ENCODE measurements at places on chromosomes 16 and 17. TPM values are rescaled to one million over a fixed set of nuclear protein-coding genes. Genes with fewer than 3 reads are reported as not detected.

The KRT25 gene
- not detected for total RNA-seq

The SLC35G6 gene
- not detected for total RNA-seq

The CYTH1 gene
- total RNA-seq = 6.3 TPM

The PRSS27 gene
- 0.74 TPM for total RNA-seq

The ZNF276 gene
- total RNA-seq = 8.2 TPM

The TM4SF5 gene
- not detected for total RNA-seq

The SP6 gene
- under 0.01 TPM for total RNA-seq

The CCL17 gene
- total RNA-seq = not detected

The UMOD gene
- not detected for total RNA-seq

The NR1D1 gene
- total RNA-seq = 0.85 TPM

The MT1G gene
- not detected for total RNA-seq

The FOXJ1 gene
- total RNA-seq = not detected

The PNMT gene
- total RNA-seq = not detected

The CLEC18B gene
- 0.55 TPM for total RNA-seq

The RAP1GAP2 gene
- 0.18 TPM for total RNA-seq

The CRYM gene
- 0.14 TPM for total RNA-seq

The SLC6A2 gene
- not detected for total RNA-seq

The CTNS gene
- total RNA-seq = 15.2 TPM

The FAM234A gene
- total RNA-seq = 51.9 TPM

The NHLRC4 gene
- total RNA-seq = 1.4 TPM

The PRRT2 gene
- total RNA-seq = 1.3 TPM

The ACLY gene
- 291 TPM for total RNA-seq

The PLEKHG4 gene
- 5.6 TPM for total RNA-seq

The DHRS7C gene
- total RNA-seq = not detected

The CBFA2T3 gene
- total RNA-seq = not detected

The CNTNAP1 gene
- 19.9 TPM for total RNA-seq

The SCPEP1 gene
- total RNA-seq = 49.2 TPM

The KRTAP17-1 gene
- not detected for total RNA-seq

The MYO15A gene
- total RNA-seq = 0.85 TPM

The TP53TG3 gene
- total RNA-seq = not detected

The CLEC18C gene
- total RNA-seq = under 0.01 TPM

The TBX6 gene
- total RNA-seq = 0.09 TPM

The RRAD gene
- total RNA-seq = 13.5 TPM

The CCL5 gene
- total RNA-seq = not detected

The AANAT gene
- not detected for total RNA-seq

The SHBG gene
- 148 TPM for total RNA-seq

The RETREG3 gene
- total RNA-seq = 72.4 TPM

The CCL1 gene
- total RNA-seq = not detected

The ZNF624 gene
- 4.1 TPM for total RNA-seq

The GPR142 gene
- not detected for total RNA-seq

The TBC1D3 gene
- total RNA-seq = not detected
